ENCODE measurements at places on chromosomes 1 and 21. TPM values are rescaled to one million over a fixed set of nuclear protein-coding genes. Genes with fewer than 3 reads are reported as not detected.

Gene CYP4B1
- not detected for total RNA-seq

DNA sequence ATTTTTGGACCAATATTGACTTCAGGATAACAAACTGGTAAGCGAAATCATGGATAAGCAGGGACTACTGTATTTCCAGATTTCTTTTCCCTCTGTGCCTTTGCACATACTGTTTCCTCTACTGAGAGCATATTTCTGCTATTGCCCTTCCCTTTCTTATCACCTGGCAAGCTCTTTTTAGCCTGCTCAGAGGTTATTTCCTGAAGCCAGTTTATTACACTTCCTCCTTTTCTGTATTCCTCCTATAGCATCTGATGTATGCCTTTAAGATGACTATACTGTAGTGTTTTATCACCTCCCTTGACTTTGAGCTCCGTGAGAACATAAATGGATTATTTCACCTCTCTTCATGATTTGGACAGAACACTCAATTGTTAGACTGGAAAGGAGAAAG lies 49.0 kb downstream of the MAGI3 start:
- H3K4me1 ChIP-seq: peaks cover 33% of the 10 kb centered on the region
- no peak for DNase-seq
- no peaks in the 10 kb centered on the region for H3K27me3 ChIP-seq
- H3K4me3 ChIP-seq: no peak overlapping the region
- no peaks in the 10 kb centered on the region for H3K36me3 ChIP-seq

GRCh38 chr1:151166505-151166956 lies 587 bp downstream of the SCNM1 start:
- H3K4me1 ChIP-seq: peaks cover 25% of the 10 kb centered on the region
- H3K36me3 ChIP-seq: peaks cover 7% of the 10 kb centered on the region
- H3K4me3 ChIP-seq: peak overlapping the region; percentile 93
- H3K27ac ChIP-seq: peak overlapping the region; percentile 66
- peaks cover 5% of the 10 kb centered on the region for H3K27me3 ChIP-seq

Gene CNN3
- total RNA-seq: 223 TPM

- H3K4me1 ChIP-seq: no peaks in the 10 kb centered on the region
- no peaks in the 10 kb centered on the region for H3K36me3 ChIP-seq
- DNase-seq: no peak
- H3K27me3 ChIP-seq: no peaks in the 10 kb centered on the region
- H3K27ac ChIP-seq: no peak overlapping the region
Measured at GRCh38 chr1:81313289-81313688, 487.4 kb upstream of the ADGRL2 start.

Data from HepG2 (cell line).